ENCODE measurements at places on chromosomes 7 and 10.
A peak's percentile ranks its signal among the peaks of the same experiment; 100 is the strongest.

GRCh38 chr7:33698041-33698440, 207.3 kb upstream of the BMPER start:
- no peak for DNase-seq

DNA sequence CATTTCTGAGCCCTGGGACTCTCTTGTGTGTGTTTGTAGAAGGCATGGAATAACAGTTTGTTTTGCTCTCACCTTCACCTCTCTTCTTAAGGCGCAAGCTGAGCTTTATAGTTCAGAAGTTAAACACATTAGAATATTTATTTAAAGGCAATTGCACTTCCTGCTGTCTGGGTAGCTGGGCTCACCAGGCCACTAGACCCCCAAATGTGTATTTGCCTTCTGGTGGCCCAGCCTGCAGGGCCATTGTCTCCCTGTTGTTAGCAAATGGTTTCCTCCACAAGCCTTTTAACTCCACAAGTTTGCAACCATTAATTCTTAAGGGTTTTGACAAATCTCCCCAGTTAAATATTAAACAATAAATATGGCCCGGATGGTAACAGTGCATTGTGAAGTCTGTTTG, 31.1 kb upstream of the NEUROD6 start:
- DNase-seq, result no peak

- DNase-seq, result no peak
Observed at GRCh38 chr10:104256335-104256961, 1.8 kb downstream of the GSTO1 start.

GRCh38 chr10:132489053-132489703, 48.4 kb upstream of the INPP5A start:
- peak; percentile 15 for DNase-seq

GRCh38 chr10:110967009-110967630, 47.7 kb downstream of the SHOC2 start:
- DNase-seq, result no peak

All from femur (tissue), 1 donor.